RCC 7860 (cell line): ENCODE measurements at places on chromosomes 12 and 14.

DNA sequence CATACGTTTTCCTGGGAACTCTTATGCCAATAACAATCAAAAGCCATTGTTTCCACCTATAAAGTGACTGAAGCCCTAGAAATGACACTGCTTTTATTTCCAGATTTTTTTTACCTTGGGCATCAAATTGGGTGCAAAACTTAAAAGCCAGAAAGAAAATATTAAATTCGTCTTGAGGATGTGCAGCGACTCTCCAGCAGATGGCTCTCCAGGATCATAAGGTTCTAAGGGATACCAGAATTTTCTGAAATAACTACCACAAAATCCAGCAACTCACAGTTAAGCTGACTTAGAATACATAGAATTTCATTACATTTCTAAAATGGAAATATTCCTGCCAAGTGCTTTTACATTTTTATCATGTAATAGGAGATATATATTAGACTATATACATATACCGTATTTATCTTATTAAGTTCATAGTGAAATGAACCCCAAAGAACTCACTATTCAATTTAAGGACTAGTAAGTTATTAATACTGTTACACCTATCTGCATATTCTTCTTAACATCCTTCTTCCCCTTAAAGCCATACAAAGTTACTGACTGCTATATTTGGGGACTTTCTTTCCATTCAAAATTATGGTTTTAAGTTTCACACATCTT, 44.0 kb downstream of the ARMH4 start:
- DNase-seq, result peak; percentile 14

DNA sequence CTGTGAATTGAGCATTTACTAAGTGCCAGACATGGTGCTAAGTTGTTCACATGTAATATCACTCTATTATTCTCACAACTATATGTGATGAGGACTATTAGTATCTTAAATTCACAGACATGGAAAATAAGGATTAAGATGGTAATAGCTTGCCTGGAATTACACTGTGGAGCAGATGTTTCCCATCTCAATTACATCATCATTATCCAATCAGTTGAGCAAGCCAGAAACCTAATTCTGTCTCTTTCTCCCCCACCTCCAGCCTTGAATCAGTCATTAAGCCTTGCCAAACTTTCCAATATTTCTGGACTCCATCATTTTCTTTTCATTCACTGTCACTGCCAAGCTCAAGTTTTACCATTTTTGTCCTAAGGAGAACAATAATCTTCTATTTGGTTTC, 287.8 kb upstream of the KITLG start:
- DNase-seq, result no peak

DNA sequence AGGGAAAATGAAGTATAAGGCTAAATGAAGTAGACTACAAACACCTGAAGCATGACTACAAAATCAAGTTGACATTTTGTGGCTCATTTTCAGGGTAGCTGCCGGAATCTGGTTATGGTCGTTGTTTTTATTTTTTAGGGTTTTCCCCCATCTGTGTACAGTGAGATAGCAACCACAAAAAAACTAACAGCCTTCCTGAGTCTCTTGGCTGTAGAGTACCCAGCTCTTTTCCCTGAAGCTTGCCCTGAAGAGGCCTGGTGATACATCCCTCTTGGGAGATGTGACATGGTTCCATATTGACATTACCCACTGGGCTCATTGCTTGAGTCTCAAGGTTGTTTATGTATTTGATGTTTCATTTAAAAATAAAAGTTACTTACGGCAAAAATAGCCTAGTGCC, 424.0 kb downstream of the ZFP36L1 start:
- no peak for DNase-seq

DNA sequence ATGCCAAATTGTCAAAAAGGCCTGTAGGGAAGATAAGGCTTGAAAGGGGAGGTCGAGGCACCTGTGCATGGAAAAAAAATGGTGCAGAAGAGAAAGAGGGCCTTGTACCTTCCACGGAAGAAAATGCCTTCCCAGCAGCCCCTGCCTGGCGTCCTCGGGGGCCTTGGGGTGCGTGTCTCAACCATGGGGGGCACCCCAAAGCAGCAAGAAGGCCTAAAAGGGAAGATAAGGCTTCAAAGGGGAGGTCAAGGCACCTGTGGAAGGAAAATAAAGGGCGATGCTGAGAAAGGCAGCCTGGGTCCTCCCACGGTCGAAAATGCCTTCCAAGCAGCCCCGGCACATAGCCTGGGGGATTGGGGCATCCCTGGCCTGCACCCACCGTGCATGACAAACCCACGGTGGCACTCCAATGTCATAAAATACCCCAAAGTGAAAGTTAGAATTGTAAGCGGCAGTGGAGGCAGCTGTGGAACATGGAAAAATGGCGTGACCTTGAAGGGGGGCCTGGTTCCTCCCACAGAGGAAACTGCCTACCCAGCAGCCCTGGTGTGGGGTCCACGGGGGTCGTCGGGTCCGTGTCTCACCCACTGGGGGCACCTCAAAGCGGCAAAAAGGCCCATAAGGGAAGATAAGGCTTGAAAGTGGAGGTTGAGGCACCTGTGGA, 275.0 kb downstream of the ALG10 start:
- no peak for DNase-seq

GRCh38 chr14:91793704-91794103, 61.8 kb upstream of the CATSPERB start:
- no peak for DNase-seq

GRCh38 chr12:46442239-46442638, 69.7 kb upstream of the SLC38A2 start:
- peak; percentile 50 for DNase-seq

DNA sequence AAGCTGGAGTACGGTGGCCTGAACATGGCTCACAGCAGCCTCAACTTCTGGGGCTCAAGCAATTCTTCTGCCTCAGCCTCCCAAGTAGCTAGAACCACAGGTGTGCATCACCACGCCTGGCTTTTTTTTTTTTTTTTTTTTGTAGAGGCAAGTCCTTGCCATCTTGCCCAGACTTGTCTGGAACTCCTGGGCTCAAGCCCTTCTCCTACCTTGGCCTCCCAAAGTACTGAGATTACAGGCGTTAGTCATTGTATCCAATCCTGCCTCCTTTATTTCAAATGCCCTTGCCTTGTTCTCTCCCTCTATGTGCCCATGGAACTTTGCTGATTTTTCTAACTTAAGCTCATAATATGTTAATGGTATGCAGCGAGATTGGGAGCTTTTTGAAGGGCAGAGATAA, 49.2 kb upstream of the PRICKLE1 start:
- DNase-seq, result no peak

- no peak for DNase-seq
Measured at GRCh38 chr12:81819991-81820633, 61.0 kb upstream of the PPFIA2 start.

DNA sequence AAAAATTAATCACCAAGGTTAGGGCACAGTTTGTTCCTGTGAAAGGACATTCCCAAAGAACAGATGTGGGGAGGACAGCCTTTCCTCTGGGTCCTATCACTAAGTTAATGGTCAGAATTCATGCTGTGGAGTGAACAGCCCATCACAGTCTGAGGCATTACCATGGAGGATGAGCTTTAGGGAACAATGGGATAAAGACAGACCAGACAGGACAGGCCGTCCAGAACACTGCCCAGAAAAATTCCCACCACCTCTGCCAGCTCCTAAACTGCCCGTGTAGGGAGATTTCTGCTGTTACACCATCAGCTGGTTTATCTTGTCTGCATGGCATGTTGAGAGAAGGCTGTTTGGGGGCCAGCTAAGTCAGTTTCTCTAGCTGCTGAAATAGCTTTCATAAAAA, 49.6 kb upstream of the IFNG-AS1 start:
- DNase-seq, result no peak

DNA sequence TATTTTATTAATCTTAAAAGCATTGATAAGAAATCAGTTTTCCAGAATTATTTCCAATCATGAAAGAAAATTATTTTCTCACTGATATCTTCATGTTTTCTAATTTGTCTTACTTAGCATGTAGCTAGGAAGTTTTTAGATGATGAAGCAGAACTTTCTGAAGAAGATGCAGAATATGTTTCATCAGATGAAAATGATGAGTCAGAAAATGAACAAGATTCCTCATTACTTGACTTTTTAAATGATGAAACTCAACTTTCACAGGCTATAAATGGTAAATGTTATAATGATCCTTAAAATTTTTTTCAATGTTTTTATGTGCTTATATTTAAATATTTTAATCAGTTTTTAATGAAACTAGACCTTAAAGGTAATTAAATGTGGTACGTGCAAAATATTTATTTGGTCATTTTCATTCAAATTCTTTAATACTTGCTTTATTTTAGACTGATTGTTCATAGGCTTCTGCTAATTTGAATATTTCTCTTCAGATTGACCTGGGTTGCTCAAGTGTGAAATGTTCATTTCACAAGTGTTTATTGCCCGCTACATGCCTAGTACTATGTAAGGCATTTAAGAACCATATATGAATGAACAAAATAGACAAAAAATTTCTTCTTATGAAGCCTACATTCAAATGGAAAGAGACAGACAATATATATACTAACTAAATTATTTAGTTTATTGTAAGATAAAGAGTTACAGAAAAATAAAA, 49.5 kb downstream of the FANCM start:
- no peak for DNase-seq

- DNase-seq, result peak; percentile 68
Measured at GRCh38 chr12:82099216-82099615, 259.0 kb downstream of the CCDC59 start.

- DNase-seq, result no peak
Measured at GRCh38 chr14:32608857-32609256, 279.8 kb downstream of the AKAP6 start.
